ENCODE measurements at places on chromosomes 12 and 14.

- DNase-seq, result no peak
Measured at GRCh38 chr12:47234576-47235141, 154.9 kb upstream of the AMIGO2 start.

DNA sequence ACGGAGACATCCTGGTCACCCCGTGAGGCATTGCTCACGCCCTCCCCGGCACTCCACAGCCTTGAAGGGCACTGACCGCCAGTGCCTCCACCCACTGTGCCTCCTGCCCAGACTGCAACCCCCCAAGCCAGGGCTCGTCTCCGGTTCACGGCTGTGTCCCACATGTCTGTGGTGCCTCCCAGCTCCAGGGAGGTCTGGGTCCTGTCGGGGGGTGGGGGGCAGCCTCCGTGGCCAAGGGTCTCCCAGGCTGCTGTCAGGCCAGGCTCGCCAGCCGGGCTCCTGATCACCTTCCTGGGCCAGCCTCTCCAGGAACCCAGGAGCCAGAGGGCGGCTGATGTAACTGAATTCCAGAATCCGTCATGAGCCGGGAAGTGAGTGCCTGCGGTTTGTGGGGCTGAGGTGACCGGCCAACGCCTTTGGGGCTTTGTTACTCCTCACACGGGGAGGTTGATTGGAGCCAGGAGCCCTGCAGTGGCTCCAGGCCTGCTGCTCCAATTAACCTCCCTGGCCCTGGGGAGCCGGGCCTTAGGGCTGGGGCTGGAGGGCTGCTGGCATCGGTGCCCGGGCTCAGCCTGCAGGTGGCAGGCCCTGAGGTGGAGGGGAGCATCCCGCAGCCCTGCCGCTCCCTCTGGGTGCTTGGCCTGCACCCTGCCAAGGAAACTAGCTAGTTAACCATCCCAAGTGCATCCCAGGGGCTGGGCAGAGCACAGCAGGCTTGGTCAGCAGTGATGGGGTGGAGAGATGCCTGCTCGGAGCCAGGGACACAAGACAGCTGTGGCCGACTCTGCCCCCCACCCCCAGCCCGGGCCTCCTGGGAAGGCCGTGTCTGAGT, 36.4 kb upstream of the FBRSL1 start:
- DNase-seq, result no peak

DNA sequence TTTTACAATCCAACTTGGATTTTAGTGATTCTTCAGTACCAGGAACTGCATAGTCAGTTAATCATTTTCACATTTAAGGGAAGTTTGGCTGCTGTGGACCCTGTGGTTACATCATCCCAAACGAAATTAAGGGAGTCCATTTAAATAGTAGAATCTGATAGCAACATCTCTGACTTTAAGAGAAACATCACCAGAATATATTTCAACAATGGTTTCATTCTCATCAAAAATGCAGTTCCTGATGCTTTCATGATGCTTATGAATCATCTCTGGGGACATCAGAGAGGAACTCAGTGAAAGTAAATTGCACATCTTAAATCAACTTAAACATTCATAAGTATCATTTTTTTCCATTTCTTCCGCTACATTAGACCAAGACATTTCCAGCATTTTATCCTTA, 1170.7 kb downstream of the FSCB start:
- no peak for DNase-seq

- no peak for DNase-seq
Measured at GRCh38 chr12:95787274-95787818, 3.2 kb downstream of the NTN4 start.

DNA sequence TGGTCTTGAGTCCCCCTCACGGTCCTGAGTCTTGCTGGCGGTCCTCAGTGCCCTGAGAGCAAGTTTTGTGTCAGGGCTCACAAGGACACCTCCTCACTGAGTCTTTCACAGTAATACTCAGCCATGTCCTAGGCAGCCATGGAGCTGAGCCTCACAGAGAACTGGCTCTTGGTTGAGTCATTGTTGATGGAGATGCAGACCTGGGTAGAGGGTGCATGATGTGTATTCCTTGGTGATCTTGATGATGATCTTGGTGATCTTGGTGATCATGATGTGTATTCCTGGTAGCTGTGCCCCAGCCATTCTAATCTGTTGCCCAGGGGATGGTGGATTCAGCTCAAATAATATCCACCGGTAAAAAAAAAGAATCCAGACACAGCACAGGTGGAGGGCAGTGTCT, 495.4 kb downstream of the TMEM121 start:
- DNase-seq, result no peak

DNA sequence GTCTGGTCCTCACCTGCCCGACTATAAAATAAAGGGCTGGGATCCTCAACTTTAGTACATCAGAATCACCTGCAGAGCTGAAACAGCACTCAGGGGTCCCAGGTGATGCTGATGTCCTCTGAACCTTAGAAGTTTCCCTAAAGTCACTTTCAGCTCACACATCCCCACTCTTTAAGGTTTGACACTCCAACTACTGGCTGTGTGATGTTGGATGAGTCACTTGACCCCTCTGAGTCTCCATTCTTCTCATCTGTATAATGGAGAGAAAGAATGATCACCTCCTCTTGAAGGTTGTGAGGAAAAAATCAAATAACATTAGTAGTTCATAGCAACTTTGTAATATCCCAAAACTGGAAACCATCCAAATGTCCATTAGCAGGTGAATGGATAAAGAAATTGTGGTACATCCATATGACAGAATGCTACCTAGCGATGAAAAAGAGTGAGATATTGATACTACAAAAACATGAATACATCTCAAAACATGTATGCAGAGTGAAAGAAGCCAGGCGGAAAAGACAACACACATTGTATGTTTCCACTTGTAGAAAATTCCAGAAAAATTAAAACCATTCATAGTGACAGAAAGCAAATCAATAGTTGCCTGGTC, 13.3 kb downstream of the TMEM119 start:
- no peak for DNase-seq

DNA sequence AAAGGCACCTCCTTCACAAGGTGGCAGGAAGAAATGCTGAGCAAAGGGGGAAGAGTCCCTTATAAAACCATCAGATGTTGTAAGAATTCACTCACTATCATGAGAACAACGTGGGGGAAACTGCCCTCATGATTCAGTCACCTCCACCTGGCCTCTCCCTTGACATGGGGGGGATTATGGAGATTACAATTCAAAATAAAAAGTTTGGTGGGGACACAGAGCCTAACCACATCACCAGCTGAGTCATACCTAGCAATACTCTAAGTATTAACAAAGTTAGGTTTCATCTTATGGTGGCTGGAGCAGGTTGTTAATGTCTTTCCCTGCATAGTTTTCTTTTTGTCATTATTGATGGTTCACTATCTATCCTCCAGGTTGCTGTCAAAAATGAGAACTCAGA, 113.2 kb upstream of the PPFIA2 start:
- no peak for DNase-seq

DNA sequence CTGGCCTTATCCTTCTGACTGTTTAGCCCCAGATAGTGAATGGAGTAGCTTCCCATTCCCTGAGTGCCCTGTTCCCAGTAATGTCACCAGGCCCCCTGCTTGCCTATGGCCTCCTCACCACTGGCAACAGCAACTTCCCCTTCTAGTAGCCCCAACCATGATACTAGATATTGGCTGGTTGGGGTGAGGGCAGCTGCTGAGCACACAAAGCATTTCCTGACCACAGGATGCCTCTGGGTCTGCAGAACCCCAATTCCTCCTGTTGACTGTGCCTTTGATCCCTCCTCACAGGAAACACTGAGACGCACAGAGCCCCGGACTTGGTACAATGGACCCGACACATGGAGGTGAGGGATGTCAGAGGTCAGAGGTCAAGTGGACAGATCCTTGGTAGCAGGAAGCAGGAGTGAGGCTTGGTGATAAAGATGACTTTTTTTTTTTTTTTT, 597 bp downstream of the SOAT2 start:
- no peak for DNase-seq

GRCh38 chr12:11896417-11896929, 174.3 kb upstream of the BCL2L14 start:
- DNase-seq, result no peak

GRCh38 chr12:66674495-66675122, 4.3 kb downstream of the GRIP1 start:
- DNase-seq, result no peak

GRCh38 chr12:79236920-79237319, 372.3 kb downstream of the SYT1 start:
- DNase-seq, result no peak

DNA sequence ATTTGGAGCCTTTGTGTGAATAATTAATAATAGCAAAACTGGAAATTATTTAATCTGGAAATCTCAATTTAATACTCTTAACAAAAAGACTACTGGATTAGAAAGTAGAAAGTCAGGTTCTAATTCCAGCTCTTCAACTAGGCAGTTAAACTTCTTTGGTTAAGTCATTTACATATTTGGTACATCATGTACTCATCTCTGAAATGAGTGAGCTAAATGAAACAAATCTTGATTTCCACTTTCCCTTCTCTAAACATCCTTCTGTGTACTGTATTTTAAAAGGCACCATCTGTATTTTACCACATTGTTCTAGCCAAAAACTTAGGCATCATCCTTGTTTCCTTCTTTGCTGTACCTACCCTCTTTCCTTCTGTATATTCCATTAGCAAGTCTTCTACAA, 26.9 kb downstream of the CRADD start:
- no peak for DNase-seq

- DNase-seq, result peak; percentile 49
Measured at GRCh38 chr12:55717011-55718007, 1.5 kb downstream of the BLOC1S1 start.

- DNase-seq, result no peak
Measured at GRCh38 chr12:76183459-76184186, 99.1 kb upstream of the NAP1L1 start.

DNA sequence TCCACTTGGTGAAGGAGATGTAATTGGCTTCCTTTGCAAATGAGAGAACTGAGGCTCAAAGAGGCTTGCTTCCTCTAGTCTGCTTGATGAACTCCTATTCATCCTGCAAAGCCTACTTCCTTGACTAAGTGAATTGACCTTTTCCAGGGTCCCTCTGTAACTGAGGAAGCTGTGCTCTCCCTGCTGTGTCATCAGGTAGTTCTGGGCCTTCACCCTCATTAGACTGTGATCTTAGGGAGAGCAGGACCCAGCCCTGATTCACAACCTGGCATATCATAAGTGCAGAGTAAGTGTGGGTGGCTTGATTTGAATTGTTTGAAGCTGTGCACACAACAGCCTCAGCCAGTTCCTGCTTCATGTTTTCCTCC, 16.3 kb downstream of the ASB2 start:
- no peak for DNase-seq

- no peak for DNase-seq
Measured at GRCh38 chr12:105892362-105892910, 246.3 kb downstream of the NUAK1 start.

DNA sequence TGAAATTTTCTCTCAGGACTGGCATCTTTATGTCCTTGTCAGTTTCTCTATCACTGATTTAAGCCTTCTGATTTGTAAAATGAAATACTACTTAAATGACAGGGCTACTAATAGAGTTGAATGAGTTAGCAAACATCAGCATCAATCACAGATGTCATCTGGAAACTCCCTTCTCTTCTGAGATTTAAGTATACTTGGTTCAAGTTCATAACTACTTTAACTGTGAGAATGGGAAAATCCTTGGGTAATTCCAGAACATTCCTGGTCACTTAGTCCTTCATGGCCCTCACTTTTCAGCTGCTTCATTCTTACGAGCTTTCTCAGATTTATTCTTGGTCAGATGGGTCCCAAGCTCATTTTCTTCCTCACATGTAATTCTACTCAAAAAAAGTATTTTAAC, 1655.3 kb upstream of the FLRT2 start:
- no peak for DNase-seq

DNA sequence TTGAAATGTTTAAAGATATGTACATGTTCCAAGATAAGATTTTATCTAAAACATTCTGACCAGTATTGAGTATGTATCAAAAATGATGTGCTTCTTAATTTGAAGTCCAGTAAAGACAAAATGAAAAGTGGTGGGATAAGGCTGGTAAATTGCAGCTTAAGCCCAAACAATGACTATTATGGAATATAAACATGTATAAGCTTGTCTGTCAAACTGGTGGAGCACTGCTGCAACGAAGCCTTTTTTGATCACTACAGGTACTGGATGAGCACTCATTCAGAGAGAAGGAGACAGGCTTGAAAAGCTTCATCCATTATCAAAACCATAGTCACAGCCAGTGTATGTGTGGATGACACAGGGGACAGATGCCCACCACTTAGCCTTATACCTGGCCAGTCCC, 138.4 kb downstream of the ATP23 start:
- DNase-seq, result no peak

DNA sequence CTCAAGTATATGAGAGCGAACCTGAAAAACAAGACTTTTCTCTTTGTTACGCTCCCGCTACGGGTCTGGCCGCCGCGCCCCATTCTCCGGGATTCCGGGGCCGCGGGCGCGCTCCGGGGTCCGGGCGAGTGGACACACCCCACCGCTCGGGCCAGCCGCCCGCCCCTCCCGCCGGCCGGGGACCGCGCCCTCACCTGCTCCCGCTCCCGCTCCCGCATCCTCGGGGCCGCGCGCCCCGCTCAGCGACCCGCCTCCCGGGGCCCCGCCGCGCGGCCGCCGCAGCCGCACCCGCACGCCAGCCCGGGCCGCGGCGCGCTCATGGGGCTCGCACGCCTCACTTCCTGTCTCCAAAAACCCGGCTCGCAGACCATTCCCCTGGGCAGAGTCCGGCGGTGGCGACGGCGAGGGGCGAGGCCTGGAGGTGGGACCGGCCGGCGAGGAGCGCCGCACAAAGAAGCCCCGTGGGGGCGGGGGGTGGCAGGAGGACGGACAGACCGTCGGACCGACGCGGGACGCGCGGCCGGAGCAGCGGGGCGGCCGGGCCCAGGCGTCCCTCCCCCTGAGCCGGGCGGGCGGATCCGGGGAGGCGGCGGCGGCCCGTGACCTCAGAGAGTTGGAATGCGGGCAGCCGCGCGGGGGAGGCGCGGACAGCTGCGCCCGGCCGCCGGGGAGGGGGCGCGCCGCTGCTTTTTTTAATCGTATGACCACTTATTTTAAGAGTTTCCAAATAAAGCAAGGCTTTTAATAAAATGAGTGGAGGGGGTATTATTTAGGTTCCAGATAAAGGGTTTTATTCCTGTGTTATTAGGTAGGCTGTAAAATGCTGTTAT, at the start of gene PTPN21:
TSS of gene PTPN21 (minus strand) at position 551 of the 830 bp plus-strand sequence. CDS start 4,590 bp downstream, outside the sequence.
- peak; percentile 86 for DNase-seq

DNA sequence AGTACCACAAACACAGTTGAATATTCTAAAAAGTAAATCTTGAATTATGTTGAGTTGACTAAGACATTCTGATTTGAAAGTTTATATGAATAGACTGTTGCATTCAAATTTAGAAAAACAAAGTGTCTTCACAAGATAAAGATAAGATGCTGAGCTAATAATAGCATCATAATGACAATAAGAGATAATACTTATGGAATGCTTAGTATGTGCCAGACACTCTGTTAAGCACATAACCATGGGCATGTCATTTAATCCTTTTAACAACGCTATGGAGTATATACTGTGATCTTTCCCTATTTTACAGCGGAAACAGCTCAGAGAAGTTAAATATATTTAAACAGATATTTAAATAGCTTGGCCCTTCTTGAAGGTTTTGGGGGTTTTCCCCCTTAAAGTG, 163.4 kb downstream of the SRGAP1 start:
- no peak for DNase-seq
